ENCODE measurements at places on chromosomes 3 and 15.

- no peak for DNase-seq
Observed at GRCh38 chr3:42680271-42680670, 5.1 kb upstream of the KLHL40 start.

GRCh38 chr15:68822818-68823217 lies 2.1 kb upstream of the ANP32A start:
- no peak for DNase-seq

DNA sequence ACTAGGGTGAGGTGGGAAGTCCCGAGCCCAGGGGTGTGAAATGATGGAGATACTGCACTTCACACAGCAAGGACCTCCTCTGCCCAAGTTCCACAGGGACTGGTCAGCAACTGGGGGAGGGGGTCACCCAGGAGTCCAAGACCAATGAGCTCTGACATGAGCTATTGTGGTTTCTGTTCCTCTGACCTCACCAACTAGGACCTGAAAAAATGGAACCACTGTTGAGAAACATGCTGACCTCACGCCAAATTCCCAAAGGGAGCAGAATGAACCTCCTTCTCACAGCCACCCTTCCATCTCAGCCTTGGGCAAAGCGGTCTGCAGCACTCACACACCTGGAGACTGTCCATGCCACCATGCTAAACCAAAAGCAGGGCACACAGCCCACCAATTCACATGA lies 69.3 kb downstream of the LRIG1 start:
- no peak for DNase-seq

GRCh38 chr3:54259636-54260035 lies 137.3 kb downstream of the CACNA2D3 start:
- no peak for DNase-seq

DNA sequence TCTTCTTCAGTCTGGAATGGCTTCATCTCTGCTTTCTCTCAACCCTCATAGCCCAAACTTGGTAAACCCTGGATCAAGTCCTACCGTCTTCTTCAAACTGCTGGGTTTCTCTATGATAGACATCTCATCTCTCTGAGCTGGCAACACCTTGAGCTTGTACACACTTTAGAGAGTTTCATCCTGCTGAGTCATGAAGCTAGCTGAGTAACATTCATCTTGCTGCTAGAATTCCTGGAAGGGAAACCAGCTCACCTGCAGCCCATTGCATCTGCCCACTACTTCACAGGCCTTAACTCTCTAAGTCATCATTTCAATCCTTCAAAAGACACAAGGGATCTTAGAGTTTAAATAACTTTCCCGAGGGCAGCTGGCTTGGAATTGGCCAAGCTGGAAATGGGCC lies 175.5 kb upstream of the RORA start:
- no peak for DNase-seq

GRCh38 chr3:145951441-145951840 lies 209.5 kb downstream of the PLOD2 start:
- no peak for DNase-seq

DNA sequence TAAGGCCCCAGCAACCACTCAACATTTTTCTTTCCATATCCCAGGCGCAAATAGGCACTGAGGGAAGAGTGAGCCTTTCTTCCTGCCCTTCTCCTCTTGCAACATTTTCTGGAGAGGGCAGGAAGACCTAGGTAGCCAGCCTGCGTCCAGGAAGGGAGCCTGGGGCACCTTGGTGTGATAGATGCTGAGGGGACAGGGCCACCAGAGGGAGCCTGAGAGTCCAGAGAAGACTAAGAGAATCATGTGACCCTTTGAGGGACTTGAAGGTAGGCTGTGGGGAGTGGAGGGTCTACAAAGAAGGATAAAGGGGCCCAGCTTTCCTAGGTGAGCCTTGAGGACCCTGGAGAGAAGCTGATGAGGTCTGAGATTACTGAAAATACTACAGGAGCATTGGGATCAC lies 346.6 kb downstream of the CNTN6 start:
- no peak for DNase-seq

DNA sequence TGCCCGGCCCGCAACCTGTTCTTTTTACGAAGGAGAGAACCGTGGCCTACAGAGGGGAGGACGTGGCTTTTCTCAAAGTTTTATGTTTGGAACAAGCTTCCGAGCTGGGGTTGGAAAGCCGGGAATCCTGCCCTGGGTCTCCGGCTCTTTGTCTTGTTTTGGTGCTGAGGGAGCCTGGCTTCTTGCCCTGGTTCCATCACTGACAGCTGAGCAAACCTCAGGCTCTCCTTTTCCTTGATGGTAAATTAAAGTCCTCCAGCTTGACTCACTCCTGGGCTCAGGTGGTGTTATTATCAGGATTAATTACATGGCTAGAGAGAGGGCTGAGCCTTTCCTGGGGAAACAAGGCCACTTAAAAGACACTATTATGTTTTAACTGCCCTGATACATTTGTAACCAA lies 289.5 kb upstream of the RGMA start:
- no peak for DNase-seq

DNA sequence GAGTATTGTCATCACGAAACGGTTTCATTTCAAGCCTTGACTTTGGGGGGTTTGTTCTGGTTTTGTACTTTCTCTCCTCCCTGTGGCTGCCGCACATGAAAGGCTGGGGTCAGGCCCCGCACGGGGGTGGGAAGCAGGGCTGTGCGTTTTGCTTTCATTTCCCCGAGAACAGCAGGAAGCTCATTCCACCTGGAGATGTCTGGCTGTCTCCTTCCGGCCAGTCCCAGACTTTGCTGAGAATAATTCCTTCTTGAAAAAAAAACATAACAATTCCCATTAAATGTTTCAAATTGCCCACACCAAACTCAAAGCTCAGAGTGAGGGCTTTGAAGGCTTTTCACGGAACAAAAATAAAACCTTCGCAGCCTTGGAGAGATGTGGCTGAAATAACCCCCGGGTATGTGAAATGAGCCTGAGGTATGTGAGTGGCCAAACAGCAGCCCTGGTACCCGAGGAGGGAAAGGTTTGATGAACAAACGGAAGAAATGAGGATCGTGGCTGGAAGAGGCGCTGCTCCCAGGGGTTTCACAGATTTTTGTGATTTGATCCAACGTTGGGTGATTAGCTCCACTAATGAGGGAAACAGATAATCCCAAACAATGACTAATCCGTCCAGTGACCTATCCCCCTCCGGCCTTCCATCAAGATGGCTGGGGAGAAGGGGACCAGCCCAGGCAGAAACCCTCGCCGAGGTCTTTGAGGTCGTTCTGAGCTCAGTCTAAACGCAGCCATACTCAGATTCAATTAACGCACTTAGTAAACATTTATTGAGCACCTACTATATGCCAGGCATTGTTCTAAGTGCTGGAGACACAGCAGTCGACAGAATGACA lies 126.9 kb upstream of the MEF2A start:
- DNase-seq, result no peak

GRCh38 chr15:34132881-34133280 lies 31.0 kb downstream of the PGBD4 start:
- no peak for DNase-seq

Data from stimulated activated CD8-positive, alpha-beta memory T cell treated with anti-CD3 and anti-CD28 coated beads, Interleukin-4, amount 100 ng/mL, for 1 hour (primary cell).